Mesendoderm (in vitro differentiated cells): ENCODE measurements at places on chromosomes 1 and 21.

GRCh38 chr1:2210084-2210653 is 15.6 kb upstream of the FAAP20 start:
- DNase-seq, result no peak
- no peak overlapping the region for H3K4me3 ChIP-seq
- no peaks in the 10 kb centered on the region for H3K27me3 ChIP-seq
- peaks cover 9% of the 10 kb centered on the region for H3K4me1 ChIP-seq

DNA sequence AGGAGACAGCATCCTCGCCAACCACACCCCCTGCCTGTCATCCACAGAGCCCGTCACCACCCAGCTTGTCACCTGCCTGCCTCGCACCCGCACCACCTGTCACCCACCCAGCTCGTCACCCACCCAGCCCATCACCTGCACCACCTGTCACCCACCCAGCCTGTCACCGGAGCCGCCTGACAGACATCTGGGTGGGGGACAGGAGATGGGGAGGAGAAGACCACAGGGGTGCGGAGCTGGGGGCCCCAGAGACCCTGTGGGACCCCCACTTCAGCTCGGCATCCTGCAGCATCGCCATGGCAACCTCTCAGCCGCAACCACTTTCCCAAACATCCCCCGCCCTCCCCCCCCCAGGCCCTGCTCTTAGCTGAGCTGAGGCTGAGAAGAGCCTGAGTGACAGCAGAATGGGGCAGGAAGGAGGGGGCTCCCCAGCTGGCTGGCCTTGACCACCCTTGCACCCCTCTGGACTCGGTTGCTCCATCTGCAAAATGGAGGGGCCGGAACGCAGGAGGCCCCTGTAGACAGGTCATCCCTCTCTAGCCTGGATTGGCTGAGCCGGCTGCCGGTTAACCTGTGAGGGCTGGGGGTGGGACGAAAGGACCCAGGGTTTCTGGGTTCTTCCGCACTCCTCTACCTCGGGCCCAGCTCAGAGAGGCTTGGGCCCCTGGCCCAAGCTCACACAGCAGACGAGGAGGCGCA is 11.6 kb downstream of the AHDC1 start:
- H3K27me3 ChIP-seq, result no peaks in the 10 kb centered on the region
- DNase-seq, result peak; percentile 71
- H3K4me1 ChIP-seq, result peaks cover 23% of the 10 kb centered on the region
- no peaks in the 10 kb centered on the region for H3K36me3 ChIP-seq

- no peaks in the 10 kb centered on the region for H3K4me1 ChIP-seq
- H3K27ac ChIP-seq, result no peak overlapping the region
- H3K4me3 ChIP-seq, result no peak overlapping the region
- H3K27me3 ChIP-seq, result no peaks in the 10 kb centered on the region
- no peaks in the 10 kb centered on the region for H3K36me3 ChIP-seq
- no peak for DNase-seq
Observed at GRCh38 chr1:55012661-55013060, 13.9 kb downstream of the BSND start.

DNA sequence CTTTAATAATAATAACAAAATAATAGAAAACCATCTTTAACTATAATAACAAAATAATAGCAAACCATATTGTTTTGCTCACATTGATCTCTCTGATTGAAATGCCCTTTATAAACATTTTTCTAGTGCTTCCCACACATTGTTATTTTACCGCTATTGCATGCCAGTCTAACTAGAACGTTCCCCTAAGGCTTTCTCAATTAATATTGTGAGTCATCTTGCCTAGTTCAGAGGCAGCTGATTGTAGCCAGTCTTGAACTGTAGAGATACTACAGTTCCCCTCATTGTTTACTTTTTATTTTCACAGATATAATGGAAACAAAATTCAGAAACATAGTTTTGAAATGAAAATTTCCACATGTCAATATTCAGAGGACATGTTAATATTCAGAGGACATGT is 192.3 kb upstream of the ADGRL4 start:
- H3K27ac ChIP-seq, result no peak overlapping the region
- H3K27me3 ChIP-seq, result no peaks in the 10 kb centered on the region
- H3K4me3 ChIP-seq, result no peak overlapping the region

- H3K4me1 ChIP-seq, result peaks cover 2% of the 10 kb centered on the region
- no peak for DNase-seq
- H3K27me3 ChIP-seq, result no peaks in the 10 kb centered on the region
- no peak overlapping the region for H3K4me3 ChIP-seq
Observed at GRCh38 chr21:35050348-35051286, 1.5 kb upstream of the RUNX1 start.

DNA sequence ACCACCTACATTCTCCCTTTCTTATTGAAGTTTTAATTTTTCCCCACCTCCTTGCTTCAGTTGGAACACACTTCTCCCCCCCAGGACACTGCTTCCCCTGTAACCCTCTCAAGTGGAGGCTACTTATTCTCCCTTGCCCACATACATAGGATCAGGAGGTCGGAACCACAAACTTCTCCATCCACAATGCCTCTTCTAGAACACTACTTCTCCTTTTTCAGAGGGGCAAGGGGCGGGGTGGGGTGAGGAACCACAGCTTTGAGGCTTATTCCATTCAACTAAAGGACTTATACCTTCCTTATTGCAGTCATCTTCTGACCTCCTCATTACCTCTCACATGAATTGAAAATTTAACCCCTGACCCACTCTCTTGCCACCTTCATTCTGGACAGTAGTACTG is 81.3 kb downstream of the NEK7 start:
- peaks cover 5% of the 10 kb centered on the region for H3K4me1 ChIP-seq
- H3K4me3 ChIP-seq, result no peak overlapping the region
- peaks cover 2% of the 10 kb centered on the region for H3K27me3 ChIP-seq
- DNase-seq, result no peak
- no peaks in the 10 kb centered on the region for H3K36me3 ChIP-seq
- no peak overlapping the region for H3K27ac ChIP-seq

DNA sequence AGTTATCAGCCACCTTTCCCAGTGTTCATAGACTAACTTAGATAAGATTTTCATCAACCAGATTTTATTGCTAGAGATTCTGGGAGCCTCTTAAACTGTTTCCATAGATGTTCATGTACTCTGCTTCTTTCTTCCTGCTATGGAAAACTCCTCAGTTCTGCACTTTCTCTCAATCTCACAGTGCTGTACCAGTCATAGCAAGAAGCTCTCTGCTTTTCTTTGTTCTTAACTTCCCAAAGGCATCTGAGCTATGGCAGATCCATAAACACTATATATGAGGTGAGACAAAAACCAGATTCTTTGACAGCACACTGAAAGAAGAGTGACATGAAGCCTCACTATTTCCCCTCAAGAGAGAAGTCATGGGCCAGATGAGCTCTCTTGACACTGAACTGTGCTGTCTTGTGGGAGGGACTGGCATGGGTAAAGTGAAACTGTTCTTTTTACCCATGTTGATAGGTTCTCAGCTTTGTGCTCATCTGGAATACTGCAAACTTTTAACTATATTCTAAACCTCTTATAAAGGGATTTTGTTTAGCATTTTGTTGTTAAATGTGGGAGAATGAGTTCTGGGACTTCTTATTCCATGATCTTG is 64.2 kb upstream of the LYPLAL1 start:
- H3K4me1 ChIP-seq, result no peaks in the 10 kb centered on the region
- H3K27ac ChIP-seq, result no peak overlapping the region
- no peak for DNase-seq
- no peaks in the 10 kb centered on the region for H3K36me3 ChIP-seq
- no peak overlapping the region for H3K4me3 ChIP-seq
- H3K27me3 ChIP-seq, result no peaks in the 10 kb centered on the region

- no peaks in the 10 kb centered on the region for H3K4me1 ChIP-seq
- H3K36me3 ChIP-seq, result no peaks in the 10 kb centered on the region
- DNase-seq, result no peak
- H3K27ac ChIP-seq, result no peak overlapping the region
- no peak overlapping the region for H3K4me3 ChIP-seq
Observed at GRCh38 chr1:54559771-54560231, 11.8 kb downstream of the ACOT11 start.

DNA sequence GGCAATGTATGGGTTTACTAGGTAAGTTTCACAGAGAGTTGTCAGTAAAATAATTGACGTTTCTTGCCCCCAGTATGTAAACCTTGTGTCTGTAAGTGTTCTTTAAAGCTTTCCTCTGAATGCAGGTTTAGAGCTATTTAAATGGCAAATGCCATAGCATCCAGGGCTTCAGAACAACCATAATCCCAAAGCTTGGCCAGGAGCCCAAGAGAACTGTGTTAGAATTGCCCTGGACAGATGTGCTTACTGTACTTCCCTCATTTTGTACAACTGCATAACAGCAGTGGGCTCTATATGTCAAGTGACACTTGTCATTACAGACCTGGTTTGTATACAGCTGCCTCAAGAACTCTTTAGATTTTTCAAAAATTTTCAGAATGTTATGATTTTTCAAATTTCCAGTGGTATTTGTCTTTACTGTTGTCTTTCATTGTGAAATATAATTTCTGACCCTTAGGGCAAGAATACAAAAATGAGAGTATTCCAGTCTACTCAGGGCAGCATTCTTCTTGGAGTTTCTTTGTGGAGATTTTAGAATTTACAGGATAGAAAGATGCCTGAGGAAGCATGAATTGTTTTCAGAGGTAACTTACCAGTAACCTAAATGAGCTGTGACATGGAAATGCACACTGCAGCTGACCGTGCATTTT is 136.9 kb upstream of the L1TD1 start:
- no peak overlapping the region for H3K27ac ChIP-seq
- DNase-seq, result no peak
- no peaks in the 10 kb centered on the region for H3K36me3 ChIP-seq
- no peak overlapping the region for H3K4me3 ChIP-seq
- no peaks in the 10 kb centered on the region for H3K27me3 ChIP-seq
- peaks cover 4% of the 10 kb centered on the region for H3K4me1 ChIP-seq

DNA sequence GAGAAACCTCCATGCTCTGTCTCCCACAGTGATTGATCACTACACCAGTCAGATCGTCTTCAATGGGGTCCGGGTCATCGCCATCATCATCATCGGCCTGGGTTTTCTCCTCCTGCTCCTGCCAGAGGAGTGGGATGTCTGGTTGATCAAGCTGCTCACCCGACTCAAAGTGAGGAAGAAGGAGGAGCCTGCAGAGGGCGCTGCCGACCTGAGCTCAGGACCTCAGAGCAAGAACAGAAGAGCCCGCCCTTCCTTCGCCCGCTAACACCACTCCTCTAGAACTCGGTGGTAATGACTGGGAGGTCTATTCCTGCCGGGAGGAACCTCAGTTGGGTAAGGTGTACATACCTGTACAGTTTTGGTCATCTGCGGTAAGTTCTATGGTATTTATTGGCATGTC is 50.3 kb upstream of the COA6 start:
- H3K4me1 ChIP-seq, result no peaks in the 10 kb centered on the region
- H3K36me3 ChIP-seq, result no peaks in the 10 kb centered on the region
- no peak overlapping the region for H3K27ac ChIP-seq
- peak; percentile 89 for DNase-seq
